Osteocyte (in vitro differentiated cells): ENCODE measurements at places on chromosomes 7 and 10. TPM values are rescaled to one million over a fixed set of nuclear protein-coding genes. Genes with fewer than 3 reads are reported as not detected.

The CYP3A4 gene
- total RNA-seq, result not detected in 2 replicates

The ASB4 gene
- not detected in 2 replicates for total RNA-seq

DNA sequence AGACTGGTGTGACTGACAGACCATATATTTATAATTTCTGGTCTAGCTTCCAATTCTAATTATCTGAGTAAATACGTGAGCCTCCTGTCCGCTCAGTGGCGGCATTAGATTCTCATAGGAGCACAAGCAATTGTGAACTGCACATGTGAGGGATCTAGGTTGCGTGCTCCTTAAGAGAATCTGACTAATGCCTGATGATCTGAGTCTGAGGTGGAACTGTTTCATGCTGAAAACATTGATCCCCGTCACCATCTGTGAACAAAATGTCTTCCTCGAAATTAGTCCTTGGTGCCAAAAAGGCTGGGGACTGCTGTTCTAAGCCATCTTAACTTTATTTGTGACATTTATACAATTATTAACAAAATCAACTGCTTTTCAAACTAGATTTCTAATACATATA is 164.7 kb upstream of the MEOX2 start:
- DNase-seq, result no peak

- no peak for DNase-seq
Observed at GRCh38 chr7:118072893-118073674, 110.9 kb upstream of the LSM8 start.

The RET gene
- total RNA-seq, result 0.43 and 1.1 TPM in 2 replicates
